ENCODE measurements at places on chromosomes 7 and 10.

DNA sequence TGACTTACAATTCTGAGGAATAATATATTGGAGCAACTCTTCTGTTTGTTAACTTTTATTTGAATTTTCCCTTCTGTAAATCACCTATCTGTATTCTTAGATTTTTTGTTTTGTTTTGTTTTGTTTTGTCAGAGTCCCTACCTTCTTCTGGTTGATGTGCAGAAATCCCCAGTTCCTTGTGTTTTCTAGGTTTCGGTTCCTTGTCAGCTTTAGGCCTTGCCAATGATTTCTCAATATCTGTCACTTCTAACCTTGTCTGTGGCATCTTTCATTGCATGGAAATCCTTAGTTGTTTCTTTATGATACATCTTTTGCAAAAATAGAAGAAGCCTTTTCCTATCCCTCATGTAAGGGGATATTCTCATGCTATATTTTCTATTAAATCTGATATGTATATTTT lies 21.7 kb upstream of the ST8SIA6 start:
- DNase-seq: no peak

DNA sequence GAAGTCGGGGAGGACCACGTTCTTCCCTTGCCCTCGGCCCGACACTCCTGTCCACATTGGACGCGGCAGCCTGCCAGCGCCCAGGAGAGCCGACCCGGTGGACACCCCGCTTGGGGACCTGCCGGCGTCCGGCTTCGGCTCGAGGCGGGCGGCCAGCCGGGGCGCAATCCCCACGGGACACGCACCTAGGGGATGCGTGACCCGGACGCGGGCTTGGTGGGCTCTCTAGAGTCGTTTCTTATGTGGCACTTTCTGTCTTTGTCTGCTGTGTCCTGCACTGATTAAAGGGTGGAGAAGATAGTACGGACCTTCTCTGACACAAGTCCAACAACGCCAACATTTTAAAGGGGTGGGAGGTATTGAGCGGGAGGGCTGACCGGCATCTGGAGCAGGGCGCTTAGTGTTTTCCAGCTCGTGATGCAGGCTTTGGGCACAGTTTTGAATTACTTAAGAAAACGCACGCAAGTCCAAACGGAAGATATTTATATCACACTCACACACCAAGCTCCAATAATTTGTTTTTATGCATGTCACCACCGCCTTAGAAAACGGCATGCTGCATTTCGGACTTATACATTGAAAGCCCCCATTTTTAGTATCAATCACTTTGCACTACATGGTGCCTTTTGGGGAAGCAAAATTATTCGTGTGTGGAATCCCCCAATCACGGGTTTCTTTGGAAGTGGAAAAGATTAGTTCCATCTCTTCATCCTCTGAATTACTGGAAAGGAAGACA lies 3.9 kb upstream of the SPAG6 start:
- no peak for DNase-seq

- DNase-seq: no peak
These were observed 113.9 kb upstream of the MGMT start for GRCh38 chr10:129353101-129353500.

DNA sequence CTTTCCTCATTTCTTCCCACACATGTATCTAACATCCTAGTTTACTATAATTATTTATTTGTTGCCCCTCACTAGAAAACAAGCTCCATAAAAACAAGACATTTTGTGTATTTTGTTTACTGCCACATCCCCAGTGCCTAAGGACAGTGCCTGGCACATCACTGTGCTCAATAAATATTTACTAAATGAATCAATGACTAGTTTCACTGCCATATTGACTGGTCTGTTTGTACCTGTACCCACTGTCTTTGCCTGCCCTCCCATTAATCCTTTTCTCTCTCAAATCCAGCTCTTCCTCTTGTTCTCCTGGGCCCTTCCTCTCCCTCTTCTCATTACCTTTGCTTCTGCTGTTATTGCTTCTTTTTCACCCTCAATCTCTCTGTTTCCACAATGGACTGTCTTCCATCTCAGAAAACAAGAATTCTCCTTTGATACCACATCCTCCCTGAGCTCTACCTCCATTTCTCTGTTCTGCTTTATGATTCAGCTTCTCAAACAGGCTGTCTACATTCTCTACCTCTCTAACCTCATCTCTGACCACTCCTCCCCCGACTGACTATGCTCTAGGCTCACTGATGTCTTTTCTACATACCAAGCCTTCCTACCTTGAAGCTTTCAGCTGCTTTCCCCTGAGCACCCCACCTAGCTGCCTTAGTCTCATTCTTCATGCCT lies 8.3 kb upstream of the FAM133B start:
- no peak for DNase-seq

DNA sequence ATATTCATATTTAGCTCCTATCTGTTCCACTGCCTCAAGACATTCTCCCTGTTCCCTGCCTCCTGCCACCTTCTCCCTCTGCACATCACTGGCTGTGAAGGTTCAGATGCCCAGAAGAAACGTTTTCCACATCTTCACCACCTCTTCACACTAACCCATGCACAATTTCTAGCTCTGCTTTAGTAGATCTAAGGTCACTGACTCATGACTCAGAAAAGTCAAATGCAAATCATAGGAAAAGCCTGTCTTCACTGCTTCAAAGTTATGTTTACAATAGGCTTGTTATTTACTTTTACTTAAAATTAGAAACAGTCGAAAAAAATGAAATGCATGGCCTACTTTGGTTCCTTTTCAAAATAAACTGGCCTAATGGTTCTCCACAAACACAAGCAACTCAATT lies 2.5 kb downstream of the SCRN1 start:
- no peak for DNase-seq

DNA sequence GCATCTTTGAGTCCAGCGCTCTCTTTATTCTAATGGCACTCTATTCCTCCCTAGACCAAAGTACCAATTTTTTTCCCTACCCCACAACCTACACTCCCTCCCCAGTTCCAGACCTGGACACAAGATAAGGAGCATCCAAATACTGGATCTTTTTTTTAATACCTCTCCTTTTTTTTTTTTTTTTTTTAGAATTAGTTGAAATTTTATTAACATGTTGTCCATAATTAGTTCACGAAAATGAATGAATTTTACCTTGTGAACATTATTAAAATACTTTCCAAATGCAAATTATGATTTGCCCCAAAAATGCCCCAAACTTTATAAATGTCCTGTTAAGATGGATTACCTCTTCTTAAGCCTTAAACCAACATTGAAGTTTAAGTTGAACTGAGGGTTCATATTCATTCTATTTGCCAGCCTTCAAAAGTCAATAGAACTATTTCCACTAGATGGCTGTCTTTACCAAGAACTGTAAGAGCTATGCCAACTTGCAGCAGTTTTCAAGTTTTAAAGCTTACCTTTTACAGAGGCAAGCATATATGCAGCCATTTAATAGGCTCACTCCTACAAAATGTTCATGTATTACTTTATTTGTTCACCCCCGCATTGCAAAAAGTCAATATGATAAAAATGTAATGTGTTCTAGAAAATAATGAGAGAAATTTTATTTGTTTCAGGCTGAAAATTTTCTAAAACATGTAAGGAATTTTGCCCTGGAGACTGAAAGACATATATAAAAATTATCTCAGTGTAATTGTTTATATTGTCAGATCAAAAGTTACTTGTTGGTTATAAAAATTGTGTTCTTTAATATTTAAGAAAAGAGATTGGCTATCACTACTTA lies 39.7 kb upstream of the TNKS2 start:
- DNase-seq: no peak

- no peak for DNase-seq
These were observed 86.1 kb upstream of the DNAJB6 start for GRCh38 chr7:157250605-157251228.

GRCh38 chr7:134533288-134533771 lies 6.0 kb downstream of the AKR1B10 start:
- DNase-seq: no peak

- DNase-seq: no peak
These were observed 404.7 kb upstream of the PODXL start for GRCh38 chr7:131961054-131961680.

- DNase-seq: no peak
These were observed 10.7 kb downstream of the APBB1IP start for GRCh38 chr10:26448706-26449435.

DNA sequence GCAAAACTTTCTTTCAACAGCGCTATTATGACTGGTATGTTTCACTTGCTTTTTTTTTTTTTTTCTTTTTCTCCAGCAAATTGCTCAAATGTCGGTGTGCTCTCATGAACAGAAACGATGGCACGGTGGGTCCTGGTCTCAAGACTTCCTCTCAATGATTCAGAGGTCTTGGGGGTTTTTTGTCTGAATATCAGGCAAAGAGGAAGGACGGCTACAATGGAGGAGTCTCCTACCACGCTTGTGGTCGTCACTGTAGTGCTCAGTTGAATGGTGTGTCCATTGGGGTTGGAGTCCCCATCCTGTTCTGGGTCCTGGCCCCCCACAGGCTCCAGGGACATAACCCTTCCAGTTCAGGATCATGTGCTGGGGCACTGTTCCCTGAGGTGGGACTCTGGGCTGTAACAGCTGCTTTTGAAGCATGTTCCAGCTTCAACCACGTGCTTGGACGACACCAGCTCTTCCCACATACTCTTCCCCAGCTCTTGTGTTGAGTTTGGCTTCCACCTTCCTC lies 266.7 kb upstream of the KLF6 start:
- DNase-seq: no peak

GRCh38 chr7:85115006-85115405 lies 71.8 kb downstream of the SEMA3D start:
- no peak for DNase-seq

GRCh38 chr10:111996103-111996502 lies 187.5 kb downstream of the GPAM start:
- no peak for DNase-seq

DNA sequence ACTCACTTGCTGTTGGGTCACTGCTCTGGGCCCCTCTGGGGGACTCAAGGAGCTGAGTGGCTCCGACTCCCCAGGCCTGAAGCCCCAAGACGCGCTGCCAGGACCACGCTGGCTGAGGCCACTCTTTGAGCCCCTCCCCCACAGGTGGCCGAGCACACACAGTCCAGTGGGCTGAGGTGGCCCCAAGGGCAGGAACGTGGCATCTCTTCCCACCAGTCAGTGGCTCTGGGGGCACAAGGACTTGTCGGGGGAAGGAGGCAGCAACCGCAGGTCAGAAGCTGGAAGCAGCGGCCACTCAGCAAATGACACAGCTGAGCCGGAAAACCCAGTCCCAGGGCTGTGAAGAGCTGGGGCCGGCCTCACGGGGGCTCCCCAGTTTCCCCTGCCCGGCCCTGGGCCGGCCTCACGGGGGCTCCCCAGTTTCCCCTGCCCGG lies 24.1 kb downstream of the GRIFIN start:
- no peak for DNase-seq

- no peak for DNase-seq
These were observed 2.8 kb downstream of the FAM180A start for GRCh38 chr7:135745703-135746312.

GRCh38 chr7:95056901-95057300 lies 149.5 kb downstream of the PPP1R9A start:
- DNase-seq: no peak

DNA sequence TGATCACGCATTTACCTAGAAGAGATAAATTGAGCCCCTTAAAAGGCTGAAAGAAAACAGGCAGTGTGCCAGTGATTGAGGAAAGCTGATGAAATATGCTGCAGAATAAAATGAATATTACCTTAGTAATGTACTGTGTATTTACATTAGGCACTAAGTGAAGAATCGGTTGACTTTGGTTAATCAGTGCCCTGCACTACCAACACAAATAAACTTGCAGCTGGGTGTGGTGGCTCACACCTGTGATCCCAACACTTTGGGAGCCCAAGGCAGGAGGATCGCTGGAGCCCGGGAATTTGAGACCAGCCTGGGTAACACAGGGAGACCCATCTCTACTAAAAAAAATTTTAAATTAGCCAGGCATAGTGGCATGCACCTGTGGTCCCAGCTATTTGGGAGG lies 148.3 kb upstream of the TCF7L2 start:
- no peak for DNase-seq

DNA sequence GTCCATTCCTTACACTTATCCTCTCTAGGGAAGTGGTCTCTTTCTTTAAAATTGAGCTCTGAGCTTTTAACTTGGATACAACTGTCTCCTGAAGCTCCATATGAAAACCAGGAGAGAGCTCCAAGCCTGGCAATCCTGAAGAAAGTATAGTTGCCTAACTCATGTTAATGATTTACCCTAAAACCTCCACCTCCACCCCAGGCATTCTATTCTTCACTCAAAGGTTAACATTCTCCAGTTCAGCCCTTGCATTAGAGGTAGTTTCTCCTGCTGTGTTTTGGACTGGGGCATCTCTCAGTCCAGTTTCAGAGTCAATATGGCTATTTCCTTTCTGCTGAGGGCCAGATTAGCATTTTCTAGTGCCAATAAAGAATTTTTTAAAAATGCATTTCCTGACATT lies 195.5 kb downstream of the SLC25A13 start:
- DNase-seq: no peak

DNA sequence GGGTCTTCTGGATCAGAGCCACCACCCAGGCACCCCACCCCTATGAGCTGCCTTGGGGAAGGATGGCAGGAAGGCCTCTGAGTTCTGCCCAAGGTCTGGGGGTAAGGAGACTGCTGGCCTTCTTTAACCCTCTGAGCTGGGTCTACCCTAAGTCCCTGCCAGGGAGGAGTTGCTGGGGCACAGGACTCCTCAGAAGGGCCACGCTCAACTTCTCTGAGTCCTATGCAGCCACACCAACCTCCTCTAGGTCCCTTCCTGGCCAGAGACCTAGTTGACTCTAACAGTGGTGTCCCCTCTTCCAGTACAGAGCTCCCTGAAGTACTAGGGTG lies 2.6 kb upstream of the NEURL1 start:
- DNase-seq: no peak
